ENCODE measurements at places on chromosomes 11 and 22.
A peak's percentile ranks its signal among the peaks of the same experiment; 100 is the strongest.

GRCh38 chr11:110491577-110492320 is 62.0 kb downstream of the FDX1 start:
- DNase-seq: no peak

DNA sequence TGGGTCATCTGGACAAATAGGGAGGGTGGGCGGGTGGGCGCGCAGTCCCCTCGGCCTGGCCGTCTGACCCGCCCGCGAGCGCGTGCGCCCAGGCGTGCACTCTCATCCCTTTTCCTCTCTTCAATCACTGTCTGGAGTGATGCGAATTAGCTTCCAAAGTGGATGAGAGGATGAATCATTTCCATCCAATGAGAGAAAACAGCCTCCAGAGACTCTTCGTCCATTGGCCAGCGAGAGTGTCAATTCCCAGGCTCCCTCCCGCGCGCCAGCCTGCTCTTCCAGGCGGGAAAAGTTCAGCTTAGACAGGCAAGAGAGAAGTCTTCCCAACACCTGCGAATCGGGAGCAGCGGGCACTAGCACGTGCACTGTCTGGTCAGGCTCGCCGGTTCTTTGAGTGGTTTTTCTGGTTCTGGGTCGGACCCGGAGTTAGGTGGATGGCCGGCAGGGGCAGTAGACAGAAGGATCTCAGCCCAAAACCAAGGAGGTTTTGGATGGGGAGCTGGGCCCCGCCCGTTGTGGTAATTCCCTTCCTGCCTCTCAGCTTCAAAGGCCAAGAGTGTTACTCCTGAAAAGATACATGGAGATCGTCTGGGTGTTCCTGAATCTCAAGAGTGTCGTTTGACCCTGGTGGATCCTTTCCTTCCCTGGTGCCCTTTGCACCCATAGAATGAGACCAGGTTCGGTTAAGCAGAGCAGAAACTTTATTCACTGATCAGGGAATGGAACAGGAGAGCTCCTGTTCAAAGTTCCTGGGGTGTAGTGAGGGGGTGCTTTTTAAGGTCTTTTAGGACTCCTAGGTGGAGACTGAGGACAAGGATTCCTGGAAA is 33.4 kb upstream of the GLYATL1 start:
- DNase-seq: no peak

- DNase-seq: no peak
Measured at GRCh38 chr11:17585911-17586695, 39.0 kb downstream of the OTOG start.

GRCh38 chr22:45131749-45132148 is 32.0 kb upstream of the NUP50 start:
- DNase-seq: no peak

- DNase-seq: no peak
Measured at GRCh38 chr11:1202154-1202775, 20.6 kb upstream of the MUC5B start.

GRCh38 chr11:24593332-24593731 is 96.5 kb downstream of the LUZP2 start:
- DNase-seq: no peak

DNA sequence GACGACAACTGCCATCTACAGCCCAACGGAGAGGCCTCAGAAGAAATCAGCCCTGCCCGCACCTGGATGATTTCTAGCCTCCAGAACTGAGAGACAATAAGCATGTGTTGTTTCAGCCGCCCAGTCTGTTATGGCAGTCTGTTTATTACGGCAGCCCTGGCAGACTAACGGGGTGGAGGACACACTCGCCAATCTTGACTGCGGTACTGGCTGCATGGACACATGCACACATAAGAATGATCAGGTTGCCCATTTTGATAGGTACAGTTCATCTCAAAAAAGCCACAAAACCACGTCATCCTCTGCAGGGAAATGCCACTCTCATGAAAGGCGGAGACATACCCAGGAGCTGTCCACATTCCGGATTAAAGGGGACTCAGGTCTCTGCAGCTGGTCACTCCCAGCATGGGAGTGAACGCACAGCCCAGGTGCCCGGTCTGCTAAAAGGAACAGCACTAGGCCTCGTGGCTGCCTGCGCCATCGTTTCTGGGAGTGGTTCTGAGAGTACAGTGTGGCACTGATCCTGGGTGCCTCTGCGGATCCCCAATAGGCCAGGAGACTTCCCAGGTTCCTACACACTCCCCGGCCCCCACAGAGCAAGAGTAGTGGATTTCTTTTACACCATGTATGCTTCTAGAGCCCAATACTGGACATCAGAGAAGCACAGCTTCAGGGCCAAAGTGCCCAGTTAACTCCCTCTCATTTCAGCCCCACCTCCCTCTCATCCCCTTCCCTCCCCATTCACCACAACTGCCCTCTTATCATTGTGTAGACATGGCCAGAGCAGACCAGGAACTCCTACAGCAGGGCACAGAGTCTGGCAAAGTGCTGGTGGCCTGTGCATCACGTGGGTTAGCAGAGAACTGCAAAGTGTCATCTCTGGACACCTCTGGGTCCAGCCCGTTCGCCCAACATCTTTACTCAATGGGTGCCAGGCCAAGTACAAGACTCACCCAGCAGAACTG is 11.7 kb upstream of the COMT start:
- no peak for DNase-seq

DNA sequence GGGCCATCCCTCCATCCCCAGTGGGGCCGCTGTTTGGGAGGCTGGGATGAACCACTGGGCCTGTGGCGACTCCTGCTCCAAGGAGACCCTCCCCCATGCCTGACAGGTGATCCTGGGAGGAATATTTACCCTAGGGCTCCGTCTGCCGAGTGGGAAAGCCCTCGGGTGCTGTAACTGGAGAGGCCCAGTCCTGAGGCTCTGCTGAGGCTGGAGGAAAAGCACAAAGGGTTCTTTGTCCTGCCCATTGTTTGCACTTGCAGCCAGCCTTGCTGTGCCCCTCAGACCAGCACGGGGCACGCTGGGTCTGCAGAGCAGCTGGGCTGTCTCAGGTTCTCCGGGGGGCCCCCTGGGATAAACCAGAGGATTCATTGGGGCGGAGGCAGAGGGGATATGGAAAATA is 321.1 kb downstream of the MN1 start:
- no peak for DNase-seq

- DNase-seq: no peak
Measured at GRCh38 chr11:83508804-83509203, 222.6 kb upstream of the CCDC90B start.

GRCh38 chr11:35967042-35967441 is 23.2 kb downstream of the LDLRAD3 start:
- no peak for DNase-seq

GRCh38 chr11:117771197-117771596 is 25.8 kb downstream of the DSCAML1 start:
- no peak for DNase-seq

DNA sequence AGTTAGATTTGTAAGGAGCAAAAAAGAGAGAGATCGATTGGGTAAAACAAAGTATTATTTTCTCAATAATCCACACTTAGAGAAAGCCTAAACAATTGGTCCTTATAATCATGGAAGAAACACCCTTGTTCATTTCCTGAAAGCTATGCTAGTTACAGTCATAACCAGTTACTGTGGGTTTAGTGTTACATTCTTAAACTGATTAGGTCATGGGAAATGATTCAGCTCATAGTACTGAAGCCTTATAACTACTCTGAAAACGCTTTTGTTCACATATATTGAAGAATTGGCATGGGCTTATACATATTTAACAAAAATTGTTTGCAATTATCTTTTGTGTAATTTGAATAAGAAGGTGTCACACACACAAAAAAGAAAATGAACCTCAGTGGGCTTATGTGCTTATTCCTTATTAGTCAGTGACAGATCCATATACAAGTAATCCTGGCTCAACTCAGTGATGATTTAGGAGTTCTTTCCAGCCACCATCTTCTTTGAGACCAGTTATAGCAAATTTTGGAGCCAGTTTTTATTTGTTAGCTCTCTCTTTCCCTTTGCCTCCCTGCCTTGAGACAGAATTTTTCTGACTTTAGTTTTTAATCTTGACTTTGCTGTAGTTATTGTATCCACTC is 198.5 kb upstream of the CTSC start:
- no peak for DNase-seq

- no peak for DNase-seq
Measured at GRCh38 chr11:133939558-133939957, 17.2 kb downstream of the IGSF9B start.

- DNase-seq: no peak
Measured at GRCh38 chr11:133506023-133506422, 26.3 kb downstream of the OPCML start.

- no peak for DNase-seq
Measured at GRCh38 chr11:86811637-86812321, 11.4 kb downstream of the PRSS23 start.

- DNase-seq: no peak
Measured at GRCh38 chr11:126817096-126817495, 183.5 kb downstream of the KIRREL3 start.

- no peak for DNase-seq
Measured at GRCh38 chr11:108960501-108960900, 295.6 kb downstream of the DDX10 start.

- DNase-seq: no peak
Measured at GRCh38 chr11:60705895-60706294, 6.5 kb downstream of the MS4A8 start.

- peak; percentile 60 for DNase-seq
Measured at GRCh38 chr11:118910309-118911112, 15.2 kb downstream of the BCL9L start.

- DNase-seq: no peak
Measured at GRCh38 chr11:6418557-6419008, 311 bp downstream of the APBB1 start.

- DNase-seq: no peak
Measured at GRCh38 chr11:115469361-115469760, 34.9 kb downstream of the CADM1 start.

GRCh38 chr11:32405592-32405991 is 29.7 kb downstream of the WT1 start:
- DNase-seq: no peak

DNA sequence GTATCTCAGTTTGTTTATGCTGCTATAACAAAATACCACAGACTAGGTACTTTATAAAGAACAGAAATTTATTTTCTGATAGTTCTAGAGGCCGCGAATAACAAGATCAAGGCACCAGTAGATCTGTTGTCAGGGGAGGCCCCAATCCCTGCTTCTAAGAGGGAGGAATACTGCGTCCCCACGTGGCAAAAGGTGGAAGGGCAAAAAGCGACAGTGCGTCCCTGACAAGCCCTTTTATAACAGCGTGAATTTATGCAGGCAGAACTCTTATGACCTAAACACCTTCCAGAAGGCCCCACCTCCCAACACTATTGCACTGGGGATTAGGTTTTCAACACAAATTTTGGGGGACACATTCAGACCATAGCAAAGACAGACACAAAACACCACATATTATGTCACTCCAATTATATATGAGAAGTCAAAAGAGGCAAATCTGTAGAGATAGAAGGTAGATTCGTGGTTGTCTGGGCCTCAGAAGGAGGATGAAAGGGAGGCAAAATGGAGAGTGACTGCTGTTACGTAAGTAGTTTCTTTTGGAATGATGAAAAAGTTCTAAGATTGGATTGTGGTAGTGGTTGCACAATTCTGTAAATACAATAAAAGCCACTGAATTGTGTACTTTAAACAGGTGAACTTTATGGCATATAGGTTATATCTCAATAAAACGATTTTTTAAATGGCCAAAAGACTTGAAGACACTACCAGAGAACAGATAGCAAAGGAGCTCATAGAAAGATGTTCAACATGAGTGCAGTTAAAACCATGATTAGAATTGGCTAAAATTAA is 30.1 kb upstream of the TNRC6B start:
- no peak for DNase-seq

DNA sequence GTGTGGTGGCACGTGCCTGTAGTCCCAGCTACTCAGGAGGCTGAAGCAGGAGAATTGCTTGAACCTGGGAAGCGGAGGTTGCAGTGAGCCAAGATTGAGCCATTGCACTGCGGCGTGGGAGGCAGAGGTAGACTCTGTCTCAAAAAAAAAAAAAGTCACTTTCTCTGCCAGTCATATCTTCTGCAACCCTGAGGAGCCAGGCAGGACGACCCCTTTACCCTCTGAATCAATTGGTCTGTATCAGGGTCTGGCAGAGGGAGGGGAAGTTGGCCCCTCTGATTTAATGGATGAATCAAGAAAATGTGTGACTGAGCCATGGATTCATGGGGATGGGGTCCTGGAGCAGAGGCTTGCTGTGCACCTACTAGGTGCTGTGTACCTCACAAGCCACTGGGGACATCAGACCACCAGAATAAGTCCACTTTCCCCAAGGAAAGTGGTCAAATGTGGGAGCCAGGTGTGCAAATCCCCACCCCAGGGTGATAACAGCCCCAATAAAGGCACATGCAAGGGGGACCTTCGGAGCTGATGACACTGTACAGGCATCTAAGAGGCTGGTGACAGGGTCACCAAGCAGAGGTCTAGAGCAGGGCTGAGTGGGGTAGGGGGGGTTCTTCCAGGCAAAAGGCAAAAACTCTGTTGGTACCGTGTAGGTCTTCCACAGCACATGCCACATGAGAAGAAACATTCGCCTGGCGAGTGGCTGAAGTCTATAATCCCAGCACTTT is 29.0 kb downstream of the TXN2 start:
- DNase-seq: no peak

DNA sequence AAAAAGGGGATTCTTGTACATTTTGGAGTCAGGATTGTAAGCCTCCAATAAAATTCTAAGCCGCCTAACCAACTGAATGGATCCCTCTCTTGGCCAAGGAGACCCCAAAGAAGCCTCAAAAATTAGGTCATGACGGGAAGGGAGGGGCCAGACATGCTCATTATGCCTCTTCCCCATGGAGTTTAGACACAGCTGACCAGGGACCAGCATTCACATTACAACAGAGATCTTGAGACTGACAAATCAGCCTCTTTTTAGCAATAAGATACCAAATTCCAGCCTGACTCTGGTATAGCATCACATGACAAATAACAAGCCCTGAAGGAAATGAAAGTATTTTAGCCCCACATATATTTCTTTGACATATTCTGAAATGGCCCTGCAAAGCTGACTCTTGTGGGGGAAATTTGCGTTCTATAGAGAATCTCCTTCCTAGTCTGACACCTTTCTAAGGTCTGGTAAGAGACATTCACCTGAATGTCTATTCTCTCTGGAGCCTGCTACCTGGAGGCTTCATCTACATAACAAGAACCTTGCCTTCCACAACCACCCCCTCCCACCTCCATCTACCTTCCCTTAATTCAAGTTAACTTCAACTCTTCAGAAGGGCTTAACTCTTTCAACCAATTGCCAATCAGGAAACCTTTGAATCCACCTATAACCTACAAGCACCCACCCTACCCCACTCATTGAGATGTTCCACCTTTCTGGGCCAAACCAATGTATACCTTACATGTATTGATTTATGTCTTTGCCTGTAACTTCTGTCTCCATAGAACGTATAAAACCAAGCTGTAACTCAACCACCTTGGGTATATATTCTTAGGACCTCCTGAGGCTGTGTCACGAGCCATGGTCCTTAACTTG is 10.3 kb downstream of the GAL start:
- DNase-seq: no peak

Measured in activated CD4-positive, alpha-beta T cell treated with anti-CD3 and anti-CD28 coated beads, Interleukin-2, amount 50 U/mL, for 1 hour (primary cell).